ENCODE measurements at places on chromosomes 2 and 18. TPM values are rescaled to one million over a fixed set of nuclear protein-coding genes. Genes with fewer than 3 reads are reported as not detected.

DNA sequence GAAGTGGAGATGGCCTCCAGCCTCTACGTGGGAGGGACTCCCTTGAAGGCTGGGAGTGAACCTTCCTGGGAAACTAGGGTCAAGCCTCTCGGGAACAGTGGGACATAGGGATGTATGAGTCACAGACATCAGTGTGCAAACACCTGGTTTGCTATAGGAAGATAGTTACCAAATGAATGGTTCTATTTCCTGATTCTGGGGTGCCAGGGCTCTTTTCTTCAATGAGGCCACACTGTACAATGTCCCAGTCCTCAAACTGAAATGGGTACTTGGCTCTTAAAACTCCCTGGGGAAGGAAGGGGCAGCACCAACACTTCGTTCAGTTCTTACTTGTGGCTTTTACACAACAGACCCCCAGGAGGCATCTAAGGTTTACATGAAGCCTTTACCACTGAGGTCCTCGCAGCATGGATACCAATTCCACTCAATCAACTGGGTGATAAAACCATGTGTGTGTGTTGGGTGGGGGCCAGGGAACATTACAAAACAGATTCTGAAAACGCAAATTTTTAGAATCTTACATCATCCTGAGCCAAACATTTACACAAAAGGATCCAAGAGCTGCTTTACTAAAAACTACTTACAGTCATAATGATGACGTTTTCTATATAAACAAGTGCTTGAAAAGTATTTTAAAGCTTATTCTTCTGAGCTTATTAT lies 10.4 kb downstream of the ERFE start:
- no peaks in the 10 kb centered on the region for H3K4me1 ChIP-seq
- H3K36me3 ChIP-seq: peaks cover 27% of the 10 kb centered on the region
- no peaks in the 10 kb centered on the region for H3K27me3 ChIP-seq
- H3K4me3 ChIP-seq: no peak overlapping the region
- no peak overlapping the region for H3K27ac ChIP-seq
- peak; percentile 55 for DNase-seq

DNA sequence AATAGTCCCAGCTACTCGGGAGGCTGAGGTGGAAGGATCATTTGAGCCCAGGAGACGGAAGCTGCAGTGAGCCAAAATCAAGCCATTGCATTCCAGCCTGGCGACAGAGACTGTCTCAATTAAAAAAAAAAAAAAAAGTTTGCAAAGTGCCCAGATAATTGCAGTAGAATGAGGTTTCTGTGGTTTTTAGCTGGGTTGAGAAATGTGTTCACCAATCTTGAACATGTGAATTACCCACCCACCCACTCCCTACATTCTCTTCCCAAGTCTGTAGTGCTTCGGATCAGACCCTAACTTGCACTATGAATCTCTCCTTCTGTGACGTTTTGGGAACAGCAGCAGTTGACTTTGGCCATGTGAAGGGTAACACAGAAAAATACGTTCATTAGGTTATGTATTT lies 247.3 kb downstream of the PTGR3 start:
- no peak for DNase-seq
- H3K27me3 ChIP-seq: no peaks in the 10 kb centered on the region
- H3K27ac ChIP-seq: no peak overlapping the region
- H3K36me3 ChIP-seq: peaks cover 2% of the 10 kb centered on the region
- H3K4me3 ChIP-seq: no peak overlapping the region

DNA sequence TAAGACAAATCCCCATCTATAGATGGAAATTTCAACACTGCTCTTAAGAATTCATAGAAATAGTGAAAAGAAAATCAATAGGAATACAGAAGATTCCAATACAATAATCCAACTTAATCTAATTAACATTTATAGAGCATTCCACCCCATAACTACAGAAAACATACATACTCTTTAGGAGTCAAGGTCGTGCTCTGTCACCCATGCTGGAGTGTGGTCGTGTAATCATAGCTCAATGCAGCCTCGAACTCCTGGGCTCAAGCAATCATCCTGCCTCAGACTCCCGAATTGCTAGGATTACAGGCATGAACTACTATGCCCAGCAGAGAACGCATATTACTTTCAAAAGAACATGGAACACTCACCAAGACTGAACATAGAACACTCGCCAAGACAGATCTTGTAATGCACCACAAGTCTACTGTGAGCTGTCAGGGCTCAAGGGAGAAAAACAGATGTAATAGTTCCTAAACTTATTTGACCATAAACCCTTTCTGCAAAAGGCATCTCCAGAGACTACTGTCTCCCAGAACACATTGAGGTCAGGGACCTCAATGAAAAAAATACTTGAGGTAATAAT lies 14.1 kb downstream of the MEMO1 start:
- no peak overlapping the region for H3K4me3 ChIP-seq
- H3K27ac ChIP-seq: no peak overlapping the region
- no peaks in the 10 kb centered on the region for H3K36me3 ChIP-seq
- no peaks in the 10 kb centered on the region for H3K4me1 ChIP-seq
- DNase-seq: no peak

GRCh38 chr18:13359210-13359609 lies 140.7 kb downstream of the LDLRAD4 start:
- DNase-seq: no peak
- no peak overlapping the region for H3K27ac ChIP-seq
- H3K27me3 ChIP-seq: no peaks in the 10 kb centered on the region
- no peak overlapping the region for H3K4me3 ChIP-seq

The SH3RF3 gene
- 8.5 TPM for total RNA-seq

All from lung (tissue), 17 donors.